ENCODE measurements at places on chromosomes 5 and 9.

- no peak for DNase-seq
These were observed 40.5 kb upstream of the MYO10 start for GRCh38 chr5:16976625-16977008.

DNA sequence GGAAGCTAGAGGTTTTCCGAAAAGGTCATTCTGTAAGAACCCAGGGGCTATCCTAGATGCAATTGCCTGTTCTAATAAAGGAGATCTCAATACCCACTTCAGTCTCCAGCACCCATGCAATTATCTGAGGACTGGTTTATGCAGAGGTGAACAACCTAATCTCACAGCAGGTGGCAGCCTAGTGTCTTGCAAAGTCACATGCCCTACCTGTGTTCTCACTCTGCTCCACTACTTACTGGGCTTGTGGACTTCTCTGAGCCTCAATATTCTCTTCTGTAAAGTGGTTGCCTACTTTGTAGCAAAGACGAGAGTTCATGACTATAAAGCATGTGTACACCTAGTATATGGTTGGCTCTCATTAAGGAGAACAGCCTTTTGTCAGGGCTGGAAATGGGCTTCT is 21.0 kb upstream of the ALDH1B1 start:
- peak; percentile 53 for DNase-seq

DNA sequence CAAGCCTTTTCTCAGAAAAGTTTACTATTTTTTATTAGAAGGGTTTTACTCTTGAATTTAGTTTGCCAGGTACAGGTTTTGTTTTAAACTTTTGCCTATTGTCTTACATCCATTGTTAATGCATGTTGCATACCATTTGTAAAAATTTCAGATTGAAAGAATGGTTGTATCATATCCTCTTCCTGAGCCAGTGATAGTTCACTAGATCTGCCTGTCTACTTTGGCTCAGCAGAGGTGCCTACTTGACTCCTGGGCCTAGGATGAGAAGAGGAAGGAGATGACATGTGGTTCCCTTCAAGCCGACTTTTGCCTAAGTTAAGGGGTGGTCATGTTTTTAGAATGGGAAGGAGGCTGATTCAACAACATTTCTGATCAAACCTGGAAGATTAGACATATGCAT is 232.9 kb downstream of the TRPM3 start:
- no peak for DNase-seq

- no peak for DNase-seq
These were observed 331.8 kb upstream of the NMUR2 start for GRCh38 chr5:152736906-152737305.

DNA sequence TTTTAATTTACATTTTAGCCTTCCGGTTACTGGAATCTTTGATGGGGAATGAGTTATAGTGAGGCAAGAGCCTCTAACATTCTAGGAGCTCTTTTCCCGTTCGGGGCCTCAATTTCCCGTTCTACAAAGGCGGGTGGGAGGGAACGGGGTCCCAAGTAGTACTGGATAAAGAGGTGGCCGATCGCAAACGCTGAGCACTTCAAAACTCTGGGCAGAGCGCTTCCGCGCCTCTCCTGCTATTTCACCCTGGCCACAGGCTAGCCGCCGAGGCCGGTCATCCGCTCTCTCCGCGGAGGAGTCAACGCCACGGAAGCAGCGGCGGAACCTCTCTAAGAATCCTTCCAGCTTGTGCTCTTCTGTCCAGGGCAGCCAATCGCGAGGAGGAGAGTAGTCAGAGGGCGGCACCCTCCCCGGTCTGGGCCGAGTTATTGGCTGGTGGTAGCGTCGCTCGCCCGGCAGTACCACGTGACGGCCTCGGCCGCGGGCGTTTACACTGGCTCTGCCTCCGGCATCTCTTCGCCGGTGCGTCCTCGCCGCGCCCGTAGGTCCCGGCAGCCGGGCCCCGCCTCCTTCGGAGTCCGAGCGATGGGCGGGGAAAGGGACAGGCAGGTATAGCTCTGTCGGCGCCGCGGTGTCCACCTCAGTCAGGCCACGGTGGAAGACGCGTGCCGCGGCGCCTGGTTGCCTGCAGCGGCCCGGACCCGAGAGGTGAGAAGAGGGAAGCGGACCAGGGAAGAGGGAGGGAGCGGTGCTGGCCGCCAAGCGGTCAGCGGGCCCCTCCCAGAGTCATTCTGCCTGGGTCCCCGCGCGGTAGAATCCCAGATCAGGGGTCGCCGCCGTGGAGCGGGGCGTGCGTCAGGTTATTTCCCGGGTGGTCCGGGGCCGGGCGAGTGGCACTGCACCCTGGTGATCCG is at the start of gene SLC26A2:
SLC26A2 (plus strand) TSS at position 487 of the 914 bp plus-strand sequence. CDS start 16,895 bp downstream, outside the sequence.
- DNase-seq = peak; percentile 98

DNA sequence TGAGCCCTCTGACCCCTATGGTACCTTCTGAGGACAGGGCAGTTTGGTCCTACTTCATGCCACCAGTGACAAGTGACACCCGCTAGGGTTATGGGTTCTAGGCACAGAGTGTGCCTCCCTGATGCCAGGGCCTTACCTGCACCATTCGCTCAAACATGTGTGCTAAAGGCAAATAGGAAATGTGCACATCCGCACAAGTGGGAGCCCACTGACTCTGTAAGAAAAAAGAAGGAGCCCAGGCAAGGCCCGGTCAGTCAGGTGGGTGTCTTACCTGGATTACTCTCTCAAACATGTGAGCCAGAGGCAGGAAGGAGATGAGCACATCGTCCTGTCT is 29.1 kb upstream of the MEIKIN start:
- DNase-seq = no peak

GRCh38 chr5:81762853-81763252 is 12.0 kb upstream of the SSBP2 start:
- DNase-seq = no peak

- DNase-seq = peak; percentile 78
These were observed 495 bp downstream of the OSTF1 start for GRCh38 chr9:75088646-75089372.

- DNase-seq = no peak
These were observed 50.2 kb upstream of the ZFAND5 start for GRCh38 chr9:72415163-72415562.

DNA sequence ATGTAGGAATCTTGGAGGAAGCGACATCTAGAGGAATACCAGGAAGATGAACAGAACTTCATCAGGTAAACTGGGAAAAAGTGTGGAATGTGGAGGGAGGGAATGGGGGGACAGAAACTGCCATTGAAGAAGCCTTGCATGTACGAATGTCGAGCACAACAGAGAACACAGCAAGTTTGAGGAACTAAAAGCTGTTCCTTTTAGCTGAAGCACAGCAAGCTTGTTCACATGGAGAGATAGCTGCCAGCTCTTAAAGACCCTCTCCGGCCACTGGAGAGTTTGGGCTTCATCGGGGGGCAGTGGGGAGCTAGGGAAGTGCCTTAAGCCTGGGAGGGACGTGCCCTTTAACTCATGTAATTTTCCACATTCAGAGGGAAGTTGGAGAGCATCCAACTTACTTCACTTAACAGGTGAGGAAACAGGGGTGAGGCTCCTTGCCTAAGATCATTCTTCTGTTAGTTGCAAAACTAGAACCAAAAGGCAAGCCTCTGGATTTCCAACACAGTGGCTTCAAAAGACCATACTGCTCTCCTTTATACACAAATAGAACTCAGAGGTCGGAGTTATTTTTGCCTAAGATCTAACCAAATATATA is 2.3 kb upstream of the CYFIP2 start:
- peak; percentile 28 for DNase-seq

- DNase-seq = no peak
These were observed 164.7 kb upstream of the TARS1 start for GRCh38 chr5:33275921-33276627.

GRCh38 chr9:81824802-81825730 is 103.2 kb upstream of the SPATA31D4 start:
- no peak for DNase-seq

DNA sequence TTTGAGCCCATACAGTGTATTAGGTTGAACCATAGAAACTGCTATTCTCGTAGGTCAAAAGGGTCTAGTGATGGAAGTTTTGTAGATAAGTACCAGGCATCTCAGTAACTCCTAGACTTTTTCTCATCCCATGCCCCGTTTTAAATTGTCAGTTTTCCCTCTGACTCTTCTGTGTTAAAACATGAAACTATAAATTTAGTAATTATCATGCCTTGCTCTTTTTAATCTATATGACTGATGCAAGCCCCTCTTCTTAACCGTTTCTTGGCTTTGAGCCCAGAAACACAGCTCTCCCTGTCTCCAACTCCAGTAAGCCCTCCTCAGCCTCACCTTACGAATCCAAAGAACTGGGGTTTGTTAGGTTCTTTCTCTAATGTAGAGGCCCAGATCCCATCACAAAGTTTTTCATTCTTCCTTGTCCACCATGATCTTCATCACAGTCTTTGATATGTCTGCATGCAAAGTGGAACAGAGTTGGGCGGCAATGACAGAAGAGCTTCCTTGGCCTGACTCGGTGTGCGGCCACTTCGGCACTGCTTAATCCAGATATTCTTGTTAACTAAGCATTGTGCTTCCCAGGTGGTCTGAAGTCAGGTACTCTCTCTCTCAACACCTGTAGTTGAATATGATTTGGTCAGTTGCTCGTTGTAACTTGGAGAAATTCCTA is 21.1 kb downstream of the RGMB start:
- DNase-seq = no peak

DNA sequence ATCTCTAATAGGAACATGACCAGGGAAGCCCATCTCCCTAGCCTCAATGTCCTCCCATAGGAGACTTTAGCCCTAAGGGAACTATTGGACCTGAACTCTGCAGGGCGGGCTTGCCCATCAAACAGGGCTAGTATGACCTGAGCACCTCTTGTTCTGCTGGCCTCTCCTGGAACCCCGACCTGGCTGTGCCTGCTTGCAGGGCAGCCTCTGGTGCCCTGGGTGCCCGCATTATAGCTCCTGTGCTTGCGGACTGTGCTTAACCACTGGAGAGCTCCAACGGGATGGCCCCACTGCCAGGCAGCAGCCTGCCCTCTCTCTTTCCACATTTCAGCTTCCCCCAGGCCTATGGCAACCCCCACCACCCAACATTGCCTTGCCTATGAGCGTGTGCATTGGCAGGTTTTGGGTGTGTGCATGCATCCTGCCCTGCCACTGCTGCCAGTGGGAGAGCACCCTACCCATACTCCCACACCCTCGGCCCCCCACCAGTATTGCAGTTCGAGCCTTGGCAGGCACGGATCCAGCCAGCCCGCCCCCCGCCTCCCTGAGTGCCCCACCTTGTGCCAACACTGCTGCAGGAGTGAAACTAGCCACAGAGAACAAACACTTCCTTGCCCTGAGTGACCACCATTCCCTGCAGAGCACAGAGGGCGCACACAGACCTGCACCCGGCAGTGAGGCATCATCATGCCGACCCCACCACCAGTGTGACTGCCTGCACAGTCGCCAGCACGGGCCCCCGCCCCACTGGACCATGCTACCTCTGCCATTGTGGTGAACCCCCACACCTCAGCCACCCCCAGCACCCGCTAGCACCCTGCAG is 1123.8 kb upstream of the CDH6 start:
- no peak for DNase-seq

DNA sequence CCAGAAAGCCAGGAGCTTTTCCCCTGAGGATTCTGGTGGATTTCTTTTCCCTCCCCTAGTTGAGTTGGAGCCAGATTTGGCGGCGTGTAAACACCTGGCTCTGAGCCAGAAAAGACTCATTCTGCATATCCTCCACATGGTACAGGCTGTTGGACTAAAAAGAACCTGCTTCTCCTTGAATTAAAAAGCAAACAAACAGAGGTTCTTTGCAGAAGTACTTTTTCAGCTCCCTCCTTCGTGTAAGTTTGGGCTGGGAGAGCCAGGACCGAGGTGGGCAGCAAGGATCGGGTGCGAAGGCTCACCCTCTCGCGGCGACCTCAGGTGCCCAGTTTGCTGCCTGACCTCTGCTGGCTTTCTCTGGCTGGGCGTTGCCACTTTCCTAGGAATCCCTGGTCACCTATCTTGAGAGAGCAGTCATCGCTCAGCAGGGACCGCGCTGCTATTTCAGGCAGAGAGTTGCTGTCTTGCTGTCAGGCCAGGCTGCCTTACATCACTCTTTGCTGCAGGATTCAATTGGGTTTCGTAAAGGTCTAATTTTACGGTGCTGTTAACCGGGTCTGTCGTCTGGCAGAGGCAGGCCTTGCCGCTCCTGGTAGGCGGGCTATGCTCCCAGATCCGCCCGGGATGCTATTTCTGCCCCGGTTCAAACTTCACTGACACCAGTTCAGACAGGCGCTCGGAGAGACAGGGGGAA is 3.2 kb downstream of the PAPPA start:
- peak; percentile 67 for DNase-seq

- DNase-seq = no peak
These were observed 18.6 kb downstream of the BRD3 start for GRCh38 chr9:134049236-134049635.
